Kidney tubule cell (primary cell): ENCODE measurements at places on chromosomes 16 and 17.

GRCh38 chr17:4301066-4301465, 37.3 kb upstream of the ANKFY1 start:
- no peak for DNase-seq

DNA sequence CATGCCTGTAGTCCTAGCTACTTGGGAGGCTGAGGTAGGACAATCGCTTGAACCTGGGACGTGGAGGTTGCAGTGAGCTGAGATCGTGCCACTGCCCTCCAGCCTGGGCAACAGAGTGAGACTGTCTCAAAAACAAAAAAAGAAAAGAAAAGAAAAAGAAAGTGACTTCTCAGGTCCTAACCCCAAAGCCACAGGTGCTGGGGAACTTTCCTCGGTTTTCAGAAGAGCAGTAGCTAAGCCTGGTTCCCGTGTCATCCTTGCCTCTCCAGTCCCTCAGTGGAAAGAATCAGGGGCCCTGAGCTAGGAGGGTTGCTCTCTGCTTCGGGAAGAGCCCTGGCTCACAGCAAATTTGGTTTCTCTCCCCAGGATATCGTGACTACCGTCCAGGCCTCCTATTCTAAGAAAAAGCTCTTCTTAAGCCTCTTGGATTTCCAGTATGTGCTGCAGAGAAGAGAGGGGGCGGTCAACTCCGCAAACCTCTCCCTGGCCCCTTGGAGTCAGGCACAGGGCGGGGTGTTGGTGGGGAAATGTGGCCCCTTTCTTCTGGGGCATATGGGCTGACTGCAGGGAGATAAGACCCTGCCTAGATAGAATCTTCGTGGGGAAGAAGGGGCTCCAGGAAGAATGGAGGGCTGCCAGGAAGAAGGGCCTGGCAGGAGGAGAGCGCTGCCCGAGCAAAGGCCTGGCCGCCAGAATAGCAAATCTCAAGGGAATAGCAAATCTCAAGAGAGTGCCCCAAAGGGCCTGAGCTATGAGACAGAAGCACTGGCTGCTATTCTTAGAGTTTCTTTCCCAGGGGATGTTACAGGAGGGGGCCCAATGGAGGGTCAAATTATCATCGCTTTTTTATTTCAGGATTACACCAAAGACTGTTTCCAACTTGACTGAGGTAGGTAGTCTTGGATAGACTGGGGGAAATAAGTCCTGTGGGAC, 8.3 kb upstream of the NLRC5 start:
- no peak for DNase-seq

- DNase-seq: peak; percentile 34
Observed at GRCh38 chr17:77437017-77437416, 296.2 kb downstream of the SEC14L1 start.

DNA sequence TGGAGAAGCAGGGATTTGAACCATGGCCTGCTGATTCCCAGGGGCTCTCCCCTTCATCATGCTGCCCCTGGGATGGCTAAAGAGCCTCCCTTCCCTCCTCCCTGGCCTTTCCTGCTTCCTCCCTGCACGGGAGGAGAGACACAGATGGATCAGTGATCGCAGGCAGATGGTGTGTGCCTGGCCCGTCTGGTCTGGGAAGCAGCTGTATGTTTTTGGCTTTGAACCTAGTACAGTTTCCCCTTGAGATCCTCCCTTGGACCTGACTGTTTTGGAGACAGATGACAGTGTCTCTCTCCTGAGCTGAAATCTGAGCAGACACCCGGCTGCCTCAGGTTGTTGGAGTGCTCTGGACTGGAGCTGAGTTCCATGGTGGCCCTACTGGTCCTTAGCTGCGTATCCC, 29.0 kb upstream of the ATP2C2 start:
- no peak for DNase-seq

- DNase-seq: no peak
Observed at GRCh38 chr16:87303962-87304521, 13.2 kb downstream of the C16orf95 start.

GRCh38 chr16:75029854-75030253, 31.0 kb downstream of the ZNRF1 start:
- peak; percentile 78 for DNase-seq

- no peak for DNase-seq
Observed at GRCh38 chr17:6570731-6571451, 14.5 kb upstream of the PITPNM3 start.

DNA sequence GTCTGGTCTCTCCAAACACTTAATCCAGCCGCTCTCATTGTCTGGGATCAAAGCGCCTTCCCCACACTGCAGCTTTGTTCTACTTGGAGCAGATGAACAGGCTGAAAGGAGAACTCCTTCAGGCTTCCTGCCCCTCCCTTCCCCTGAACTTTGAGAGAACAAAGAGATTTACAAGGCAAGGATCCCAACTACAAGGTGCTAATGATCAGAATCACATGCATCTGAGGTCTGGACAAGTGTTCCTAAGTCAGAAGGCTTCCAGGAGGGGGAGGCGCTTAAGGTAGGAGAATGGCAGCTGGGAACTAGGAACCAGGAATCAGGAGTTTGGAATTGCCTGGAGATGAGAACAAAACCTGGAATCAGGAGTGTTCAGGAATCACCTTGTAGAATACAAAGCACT, 606.3 kb upstream of the CDH11 start:
- no peak for DNase-seq

DNA sequence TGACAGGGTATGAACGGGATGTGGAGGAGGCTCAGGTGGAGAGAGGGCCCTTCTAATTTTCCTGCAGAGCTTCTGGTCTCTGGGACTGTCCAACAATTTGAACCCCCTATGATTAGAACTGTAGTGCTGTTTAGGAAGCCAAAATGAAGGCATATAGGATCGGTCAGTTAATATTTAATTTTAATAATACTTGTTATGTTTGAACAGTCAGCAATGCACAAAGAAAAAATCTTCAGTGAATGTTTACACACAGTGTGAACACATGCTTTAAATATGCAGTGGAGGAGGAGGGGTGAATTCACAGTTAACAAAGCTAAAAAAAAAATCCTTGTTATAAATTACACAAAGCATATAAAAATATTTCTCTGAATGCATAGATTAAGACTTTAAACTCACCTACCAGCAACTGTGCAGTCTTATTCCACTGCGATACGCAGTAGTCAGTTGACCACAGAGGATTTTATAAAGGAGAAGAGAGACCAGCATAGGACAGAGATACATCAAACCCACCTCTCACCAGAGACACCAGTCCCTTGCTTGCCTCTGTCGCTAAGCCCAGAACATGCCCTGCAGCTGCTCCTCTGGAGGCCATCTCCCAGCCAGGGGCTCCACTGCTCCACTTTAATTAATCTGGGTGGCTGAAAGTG, 14.6 kb downstream of the ANKRD40 start:
- DNase-seq: peak; percentile 67

DNA sequence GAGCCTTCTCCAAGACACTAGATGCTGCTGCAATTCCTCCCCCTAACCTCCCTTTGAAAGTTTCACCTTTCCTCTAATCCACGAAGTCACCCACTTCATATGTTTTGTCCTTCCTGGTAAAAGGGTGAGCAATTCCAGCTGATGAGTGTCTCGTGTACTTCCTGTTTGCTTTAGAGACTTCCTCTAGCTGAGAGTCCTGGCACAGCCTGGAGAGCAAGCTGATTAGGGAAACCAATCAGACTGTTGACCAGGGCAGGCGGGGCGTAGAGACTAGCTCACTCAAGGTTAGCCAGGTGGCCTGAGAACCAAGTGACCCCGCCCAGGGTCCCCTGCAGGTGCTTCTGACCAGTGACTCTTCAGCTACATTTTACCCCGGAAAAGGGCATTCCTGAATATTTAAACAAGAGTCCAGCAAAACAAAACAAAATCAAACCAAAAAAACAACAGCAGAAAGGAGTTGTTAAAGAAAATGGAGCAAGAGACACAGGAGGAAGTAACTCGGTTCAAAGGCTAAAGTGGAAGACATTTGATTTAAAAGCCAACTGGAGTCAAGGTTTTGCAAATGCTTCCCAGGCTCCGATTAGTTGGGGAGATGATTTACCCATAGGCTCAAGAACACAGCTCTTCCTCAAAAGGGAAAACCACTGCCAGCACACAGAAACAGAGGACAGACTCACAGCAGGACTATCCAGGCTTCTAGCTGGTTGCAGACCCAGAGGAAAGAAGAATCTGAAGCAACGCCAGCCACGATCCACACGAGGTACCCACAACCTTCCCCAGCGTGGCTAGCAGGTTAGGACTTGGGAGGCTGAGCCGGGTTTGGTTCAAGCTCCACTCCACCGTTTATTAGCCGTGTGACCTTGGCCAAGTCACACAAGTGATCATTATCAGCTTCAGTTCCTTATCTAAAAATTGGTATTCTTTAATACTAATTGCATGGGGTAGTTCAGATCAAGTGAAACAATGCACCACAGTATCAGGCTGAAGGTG, 13.4 kb downstream of the HSPB9 start:
- DNase-seq: peak; percentile 95

DNA sequence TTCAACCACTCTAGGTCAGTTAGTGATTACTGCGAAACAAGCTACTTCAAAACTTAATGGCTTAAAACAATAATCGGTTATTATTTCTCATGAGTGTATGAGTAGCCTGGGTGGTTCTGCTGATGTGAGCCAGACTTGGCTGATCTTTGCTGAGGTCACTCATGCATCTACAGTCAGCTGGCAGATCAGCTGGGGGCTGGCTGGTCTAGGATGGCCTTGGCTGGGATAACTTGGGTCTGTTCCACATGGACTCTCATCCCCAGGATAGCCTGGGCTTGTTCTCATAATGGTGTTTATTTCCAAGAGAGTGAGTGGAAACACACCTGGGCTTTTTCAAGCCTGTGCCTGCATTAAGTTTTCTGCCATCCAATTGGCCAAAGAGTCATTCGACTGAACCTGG, 13.0 kb downstream of the CCDC182 start:
- peak; percentile 31 for DNase-seq

DNA sequence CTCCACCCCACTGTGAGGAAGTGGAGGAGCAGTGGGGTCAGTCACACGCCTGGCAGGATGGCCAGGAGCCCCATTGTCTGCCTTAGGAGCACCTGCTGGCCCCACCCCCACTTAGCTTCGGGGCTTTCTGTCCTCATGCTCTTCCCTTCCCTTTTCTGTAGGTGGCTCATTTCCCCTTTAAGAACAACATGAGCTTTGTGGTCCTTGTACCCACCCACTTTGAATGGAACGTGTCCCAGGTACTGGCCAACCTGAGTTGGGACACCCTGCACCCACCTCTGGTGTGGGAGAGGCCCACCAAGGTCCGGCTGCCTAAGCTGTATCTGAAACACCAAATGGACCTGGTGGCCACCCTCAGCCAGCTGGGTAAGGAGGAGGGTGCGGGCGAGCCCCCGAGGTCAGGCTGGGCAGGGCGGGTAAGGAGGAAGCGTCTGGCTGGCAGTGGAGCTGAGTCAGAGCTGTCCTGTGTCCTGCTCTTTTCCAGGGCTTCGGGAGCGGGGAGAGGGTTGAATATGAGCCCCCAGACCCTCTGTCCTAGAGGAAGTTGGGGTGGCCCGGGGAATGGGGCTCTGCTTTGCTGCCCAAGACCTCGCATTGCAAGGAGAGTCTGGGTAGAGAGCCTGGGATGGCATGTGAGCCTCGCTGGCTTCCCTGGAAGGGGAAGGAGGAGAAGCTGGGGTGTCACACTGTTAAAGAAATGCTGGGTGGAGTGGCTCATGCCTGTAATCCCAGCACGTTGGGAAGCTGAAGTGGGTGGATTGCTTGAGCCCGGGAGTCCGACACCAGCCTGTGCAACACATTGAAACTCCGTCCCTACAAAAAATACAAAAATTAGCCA, 9.2 kb upstream of the SERPINF1 start:
- DNase-seq: no peak

DNA sequence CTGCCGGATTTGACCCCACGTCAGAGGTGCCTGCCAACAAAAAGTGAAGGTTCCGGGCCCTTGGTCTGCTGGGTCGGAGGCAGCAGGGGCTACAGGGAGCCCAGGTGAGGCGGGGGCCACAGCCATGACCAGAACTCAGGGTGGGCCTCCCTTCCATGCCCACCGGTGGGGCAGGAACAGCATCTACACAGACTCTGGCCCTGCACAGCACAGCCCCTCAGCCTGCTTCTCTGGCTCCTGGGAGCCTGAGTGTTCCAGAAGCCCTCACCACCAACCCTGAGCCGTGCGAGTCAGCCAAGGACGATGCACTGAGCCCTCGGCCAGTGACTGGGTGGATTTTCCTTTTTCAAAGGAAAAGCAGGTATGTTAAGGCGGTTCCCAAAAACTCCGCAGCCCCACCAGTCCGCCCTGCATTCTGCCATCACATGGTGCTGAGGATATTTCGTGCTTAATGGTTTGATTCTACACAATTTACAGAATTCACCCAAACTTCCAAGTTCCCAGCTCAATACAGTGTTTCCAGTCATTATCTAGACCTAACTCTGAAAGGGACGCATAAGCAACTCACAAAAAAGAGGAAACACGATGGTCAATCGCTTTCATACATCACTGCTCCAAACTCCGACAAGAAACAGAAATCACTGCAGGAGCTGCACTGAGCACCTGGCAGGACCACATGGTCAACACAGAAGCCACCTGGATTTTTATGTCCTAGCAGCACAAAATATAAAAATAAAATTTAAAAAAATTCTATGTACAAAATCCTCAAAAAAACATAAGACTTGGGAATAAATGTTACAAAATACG, 19.4 kb upstream of the C16orf95 start:
- no peak for DNase-seq

GRCh38 chr17:78324391-78325075, 35.3 kb downstream of the SOCS3 start:
- DNase-seq: peak; percentile 33

- DNase-seq: peak; percentile 81
Observed at GRCh38 chr16:66947302-66948065, 12.2 kb downstream of the CES2 start.

GRCh38 chr16:9092282-9092977, 986 bp downstream of the HAPSTR1 start:
- DNase-seq: no peak

DNA sequence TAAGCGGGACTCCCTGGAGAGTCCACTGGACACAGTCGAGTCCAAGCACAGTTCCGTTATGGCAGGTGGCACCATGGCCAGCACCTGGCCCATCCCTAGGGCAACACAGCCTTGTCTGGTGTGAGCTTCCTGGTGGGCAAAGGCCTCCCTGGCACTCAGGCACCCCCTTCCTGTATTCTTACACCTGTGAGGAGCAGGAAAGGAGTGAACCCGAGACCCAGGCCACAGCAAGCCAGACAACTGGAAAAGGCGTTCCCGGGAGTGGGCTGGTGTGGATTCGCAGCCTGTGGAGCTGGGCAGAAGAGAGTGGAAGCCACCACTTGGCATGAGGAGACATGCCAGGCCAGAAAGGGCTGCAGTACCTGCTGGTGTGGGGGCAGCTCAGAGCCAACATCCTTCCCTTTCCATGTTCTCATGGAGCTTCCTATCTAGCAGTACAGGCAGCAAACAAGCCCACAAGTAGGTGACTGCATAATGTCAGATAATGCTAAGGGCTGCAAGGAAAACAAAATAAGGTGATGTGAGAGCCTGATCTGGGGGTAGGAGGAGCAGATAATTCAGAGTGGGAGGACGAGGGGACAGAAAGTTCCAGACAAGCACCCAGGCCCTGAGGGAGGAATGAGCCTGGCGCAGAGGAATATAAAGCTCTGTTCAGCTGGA, 87.0 kb downstream of the GNAO1 start:
- DNase-seq: no peak

- no peak for DNase-seq
Observed at GRCh38 chr17:4815043-4815675, 8.2 kb downstream of the PLD2 start.

GRCh38 chr16:19700319-19700781, 17.7 kb downstream of the KNOP1 start:
- peak; percentile 76 for DNase-seq
